Left kidney (tissue), 8 donors: ENCODE measurements at places on chromosomes 16 and 17.

DNA sequence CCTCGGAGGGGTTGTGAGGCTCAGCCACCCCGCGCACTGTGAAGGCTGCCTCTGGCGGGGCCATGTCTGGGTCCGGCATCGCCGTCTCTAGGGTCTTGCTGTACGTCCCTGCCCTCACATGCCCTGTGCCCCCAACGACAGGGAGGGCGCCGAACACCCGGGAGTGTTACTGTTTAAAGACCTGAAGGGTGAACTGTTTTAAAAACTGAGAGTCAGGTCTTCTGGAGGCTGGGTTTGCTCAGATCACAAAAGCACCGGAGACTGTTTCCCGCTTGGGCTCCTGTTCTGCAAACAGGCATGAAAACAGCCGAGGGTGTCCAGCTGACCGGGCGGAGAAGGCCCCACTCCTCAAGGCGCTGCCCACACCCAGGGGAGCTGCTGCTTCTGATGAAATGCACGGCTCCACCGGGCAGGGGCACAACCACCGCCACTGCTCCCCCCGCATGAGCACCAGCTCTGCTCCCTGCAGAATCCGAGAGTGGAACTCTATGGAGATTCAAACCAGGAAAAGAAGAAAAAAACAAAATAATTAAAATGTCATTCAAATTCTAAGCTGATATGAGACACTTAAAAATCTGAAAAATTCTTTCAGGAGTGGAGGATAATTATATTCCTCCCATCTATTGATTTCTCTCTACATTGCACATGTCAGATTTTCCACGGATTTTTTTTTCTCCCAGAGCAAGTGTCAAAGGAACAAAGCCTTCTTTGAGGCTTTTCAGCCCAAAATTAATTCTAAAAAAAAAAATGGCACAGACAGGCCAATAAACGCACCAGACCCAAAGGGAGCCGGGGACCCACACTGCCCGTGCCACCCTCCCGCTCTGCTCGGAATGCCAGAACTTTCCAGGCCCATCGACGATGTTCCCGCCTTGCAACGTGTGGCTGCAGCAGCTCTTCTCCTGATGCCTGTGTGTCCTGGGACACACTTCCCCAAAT is 74.3 kb downstream of the LMF1 start:
- DNase-seq = no peak

- no peak for DNase-seq
Measured at GRCh38 chr17:62774338-62774737, 33.8 kb downstream of the MARCHF10 start.

DNA sequence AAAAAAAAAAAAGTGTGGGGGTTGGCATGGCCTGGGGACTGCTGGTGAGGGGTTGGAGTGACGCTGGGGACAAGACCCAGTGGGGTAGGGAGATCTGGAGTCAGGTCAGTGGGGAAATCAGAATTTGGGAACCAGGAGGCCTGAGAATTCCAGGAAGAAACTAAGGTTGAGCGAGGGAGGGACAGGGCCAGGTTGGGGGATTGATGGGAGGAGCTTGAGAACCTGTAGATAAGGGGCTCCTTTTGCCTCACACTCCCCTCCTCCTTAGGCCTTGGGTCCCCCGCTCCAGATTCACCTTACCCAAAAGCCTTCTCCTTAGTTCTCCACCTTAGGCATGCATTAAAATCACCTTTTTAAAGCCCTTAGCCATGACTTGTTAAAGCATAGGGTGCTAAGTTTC is 8.3 kb upstream of the PYDC1 start:
- DNase-seq = no peak

- no peak for DNase-seq
Measured at GRCh38 chr16:80794071-80794470, 10.3 kb downstream of the CDYL2 start.

- no peak for DNase-seq
Measured at GRCh38 chr17:8046306-8046928, 7.6 kb downstream of the ALOX15B start.

- DNase-seq = no peak
Measured at GRCh38 chr16:303760-304505, 21.0 kb downstream of the PDIA2 start.

GRCh38 chr16:82182266-82183003 is 12.4 kb upstream of the MPHOSPH6 start:
- DNase-seq = peak; percentile 33

DNA sequence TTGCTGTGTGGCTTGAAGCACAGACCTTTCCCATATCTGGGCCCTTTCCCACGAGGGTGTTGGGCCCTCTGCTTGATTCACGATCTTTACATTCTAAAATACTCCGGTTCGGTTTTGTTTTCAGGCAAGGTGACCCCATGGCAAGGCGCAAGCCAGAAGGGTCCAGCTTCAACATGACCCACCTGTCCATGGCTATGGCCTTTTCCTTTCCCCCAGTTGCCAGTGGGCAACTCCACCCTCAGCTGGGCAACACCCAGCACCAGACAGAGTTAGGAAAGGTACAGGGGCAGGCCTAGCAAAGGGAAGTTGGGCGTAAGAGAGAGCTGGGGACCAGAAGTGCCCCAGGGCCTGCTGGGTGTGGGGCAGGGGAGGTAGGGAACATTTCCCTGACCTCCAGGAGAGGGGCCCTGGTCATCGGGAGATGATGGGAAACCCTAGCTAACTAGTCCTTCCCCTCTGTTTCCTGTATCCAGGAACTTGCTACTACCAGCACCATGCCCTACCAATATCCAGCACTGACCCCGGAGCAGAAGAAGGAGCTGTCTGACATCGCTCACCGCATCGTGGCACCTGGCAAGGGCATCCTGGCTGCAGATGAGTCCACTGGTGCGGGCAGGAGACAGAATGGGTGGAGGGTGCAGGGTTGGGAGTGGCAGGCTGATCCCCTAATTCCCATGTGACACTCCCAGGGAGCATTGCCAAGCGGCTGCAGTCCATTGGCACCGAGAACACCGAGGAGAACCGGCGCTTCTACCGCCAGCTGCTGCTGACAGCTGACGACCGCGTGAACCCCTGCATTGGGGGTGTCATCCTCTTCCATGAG is 1.4 kb downstream of the ALDOA start:
- no peak for DNase-seq
